ENCODE measurements at places on chromosomes 6 and 20.

- no peak for DNase-seq
These were observed 2.2 kb downstream of the BICRAL start for GRCh38 chr6:42783876-42784642.

GRCh38 chr6:49038294-49038822, 424.7 kb downstream of the MMUT start:
- DNase-seq, result no peak

DNA sequence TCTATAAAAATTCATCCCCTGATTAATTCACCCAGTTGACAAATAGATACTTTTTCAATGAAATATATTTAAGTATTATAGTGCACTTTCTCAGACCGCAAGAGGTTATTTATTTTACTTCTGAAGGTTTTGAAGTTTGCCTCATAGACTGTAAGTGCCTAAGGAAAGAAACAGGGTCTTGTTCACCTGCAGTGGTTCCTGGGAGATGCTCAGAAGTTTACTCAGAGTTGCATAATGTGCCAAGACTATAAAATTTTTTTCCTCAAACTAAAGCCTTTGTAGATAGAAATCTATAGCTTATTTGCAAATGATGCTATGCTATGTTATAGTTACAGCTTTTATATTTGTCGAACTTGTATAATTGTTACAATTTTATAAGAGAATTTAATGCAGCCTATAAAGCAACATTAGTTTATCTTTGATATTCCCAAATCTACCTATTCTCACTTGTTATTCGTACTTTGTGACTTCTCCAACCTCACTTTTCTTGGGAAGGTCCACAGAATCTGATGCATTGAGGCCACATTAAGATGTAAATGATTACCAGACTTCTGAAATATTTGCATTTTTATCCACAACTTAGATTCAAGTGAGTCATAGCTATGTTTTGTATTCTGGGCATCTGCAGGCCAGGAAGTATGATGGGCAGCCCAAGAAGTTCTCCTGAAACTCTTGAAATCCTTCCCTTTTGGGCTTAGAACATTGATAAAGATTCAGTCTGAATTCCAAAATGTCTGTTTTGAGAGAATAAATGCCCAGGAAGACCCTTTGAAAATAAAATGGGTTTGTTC, 35.7 kb downstream of the KCNQ5 start:
- DNase-seq, result no peak

- no peak for DNase-seq
These were observed 98.9 kb upstream of the ENPP5 start for GRCh38 chr6:46269447-46270229.

GRCh38 chr6:30974490-30975252, 8.8 kb upstream of the MUC21 start:
- no peak for DNase-seq

DNA sequence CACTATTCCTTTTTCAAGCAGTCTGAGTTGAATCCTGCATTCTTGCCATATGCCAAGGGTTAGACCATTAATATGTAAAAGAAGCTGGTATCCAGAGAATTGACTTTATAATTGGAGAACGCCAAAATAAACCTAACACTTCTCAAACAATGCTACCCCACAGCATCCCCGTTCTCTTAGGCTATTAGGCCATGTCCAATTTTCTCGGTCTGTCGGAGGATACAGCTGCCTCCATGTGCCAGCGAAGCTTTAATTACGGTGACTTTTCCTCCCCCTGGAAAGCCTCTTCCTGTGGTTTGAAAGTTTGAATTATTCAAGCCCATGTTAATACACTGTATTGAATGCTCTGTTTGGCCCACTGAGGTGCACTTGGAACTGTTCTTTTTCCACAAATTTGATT, 60.5 kb downstream of the HS3ST5 start:
- peak; percentile 9 for DNase-seq

DNA sequence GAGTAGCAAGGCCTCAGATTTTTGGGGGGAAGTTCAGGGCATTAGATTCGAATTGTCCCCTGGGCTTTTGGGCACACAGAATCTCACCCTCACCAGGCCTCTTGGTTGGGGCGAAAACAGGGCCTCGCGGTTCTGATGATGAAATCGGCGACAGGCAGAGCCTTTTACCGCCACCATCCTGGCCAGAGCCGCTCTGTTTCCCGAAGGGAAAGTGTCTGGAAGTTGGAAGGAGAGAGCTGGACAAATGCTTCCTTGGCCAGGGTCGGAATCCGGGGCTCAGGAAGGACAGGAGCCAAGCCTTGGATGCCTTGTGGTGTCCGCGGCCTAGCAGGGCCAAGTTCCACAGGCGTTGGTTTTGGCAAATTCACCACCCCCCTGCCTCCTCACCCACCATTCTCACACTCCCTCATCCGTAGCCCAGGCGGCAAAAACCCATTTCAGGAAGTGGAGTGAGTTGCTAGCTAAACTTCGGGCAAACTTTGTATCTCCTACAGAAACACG, 3.5 kb upstream of the TFAP2A start:
- no peak for DNase-seq

GRCh38 chr20:61847986-61848385, 217.7 kb downstream of the TAF4 start:
- DNase-seq, result no peak

GRCh38 chr6:1494671-1495070, 105.3 kb downstream of the FOXF2 start:
- DNase-seq, result peak; percentile 9

DNA sequence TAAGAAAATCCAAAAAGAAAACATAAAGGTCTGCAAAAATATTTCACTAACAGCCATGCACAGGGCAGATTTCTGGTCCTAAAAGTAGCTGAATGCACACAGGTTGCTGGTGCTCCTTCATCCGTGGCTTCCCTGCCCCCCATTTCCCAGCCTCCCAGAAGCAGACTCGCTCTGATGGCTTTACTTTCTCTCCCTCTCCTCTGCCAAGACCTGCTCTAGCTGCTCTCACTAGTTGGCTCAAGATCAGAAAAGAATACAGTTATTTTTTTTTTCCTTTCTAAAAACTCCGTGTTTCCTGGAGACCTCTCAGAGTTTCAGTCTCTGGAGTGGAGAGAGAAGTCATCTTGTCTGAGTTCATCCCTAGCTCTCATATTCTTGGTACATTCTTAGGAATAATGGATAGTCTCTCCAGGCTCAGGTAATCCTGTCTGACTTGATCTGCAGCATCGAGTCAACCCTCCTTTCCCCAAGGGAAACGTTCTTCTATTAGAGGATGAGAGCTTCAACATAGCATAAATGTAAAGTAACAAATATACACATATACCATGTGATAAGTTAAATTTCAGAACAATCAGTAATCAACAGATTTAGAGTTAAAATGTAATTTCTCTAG, 214.2 kb downstream of the TBC1D7 start:
- DNase-seq, result no peak

DNA sequence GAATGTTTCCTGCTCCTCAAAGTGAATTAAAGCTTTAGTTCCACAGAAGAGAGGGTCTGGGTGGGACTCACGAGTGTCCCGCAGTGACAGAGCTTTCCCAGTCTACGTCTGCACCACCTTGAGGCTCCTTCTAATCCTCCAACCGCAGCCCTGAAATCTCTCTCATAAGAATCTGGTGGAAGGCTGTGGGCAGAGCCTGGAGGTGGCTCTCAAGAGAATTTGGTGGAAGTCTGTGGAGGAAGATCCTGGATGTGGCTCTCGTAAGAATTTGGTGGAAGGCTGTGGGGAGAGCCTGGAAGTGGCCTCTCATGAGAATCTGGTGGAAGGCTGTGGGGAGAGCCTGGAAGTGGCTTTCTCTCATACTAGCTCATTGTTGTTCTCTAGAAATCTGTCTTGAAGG, 13.8 kb upstream of the DUSP22 start:
- DNase-seq, result no peak

DNA sequence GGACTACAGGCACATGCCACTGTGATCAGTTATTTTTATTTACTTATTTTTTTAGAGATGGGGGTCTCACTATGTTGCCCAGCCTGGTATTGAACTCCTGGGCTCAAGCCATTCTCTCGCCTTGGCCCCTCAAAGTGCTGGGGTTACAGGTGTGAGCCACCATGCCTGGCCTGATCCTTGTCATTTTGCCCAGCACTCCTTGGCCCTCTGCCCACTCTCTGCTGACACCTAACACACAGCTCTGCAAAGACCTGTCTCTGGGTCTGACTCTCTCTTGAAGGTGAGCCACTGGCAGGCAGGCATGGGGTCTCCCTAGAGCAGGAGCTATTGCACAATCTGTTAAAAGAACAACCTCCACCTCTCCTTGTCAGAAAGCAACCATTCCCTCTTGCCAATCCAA, 155.6 kb downstream of the ZFP64 start:
- DNase-seq, result no peak

- no peak for DNase-seq
These were observed 40.3 kb downstream of the GPX5 start for GRCh38 chr6:28565823-28566526.

DNA sequence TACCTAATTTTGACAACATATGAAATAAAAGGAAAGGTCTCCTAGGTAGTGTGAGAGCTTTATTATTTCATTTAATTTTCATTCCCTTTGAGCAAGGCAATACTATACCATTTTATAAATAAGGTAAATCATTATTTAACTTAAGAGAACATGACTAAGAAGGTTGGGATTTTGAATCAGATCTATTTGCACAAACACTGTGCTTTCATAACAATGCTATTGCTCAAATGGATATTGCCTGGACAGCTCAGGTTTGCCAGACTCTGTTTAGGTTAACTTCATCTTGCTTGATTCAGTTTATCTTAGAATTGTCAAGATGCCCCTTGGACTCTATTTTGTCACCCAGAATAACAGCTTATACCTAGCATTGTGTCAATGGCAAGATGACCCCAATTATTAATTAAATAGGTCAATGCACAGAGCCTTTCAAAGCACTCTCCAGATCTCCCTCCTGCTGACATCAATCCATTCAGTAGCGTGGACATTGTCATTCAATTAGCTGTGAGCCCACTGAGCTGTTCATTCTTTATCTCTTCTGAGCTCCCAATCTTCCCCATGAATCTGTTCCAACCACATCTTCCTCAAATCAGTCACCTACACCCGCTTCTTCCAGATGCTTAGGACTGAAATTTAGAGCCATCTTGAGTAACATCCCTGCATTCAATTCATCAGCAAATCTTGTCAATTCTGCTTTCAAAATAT, 42.1 kb upstream of the TMEM30A start:
- DNase-seq, result no peak

GRCh38 chr20:64219202-64219601, 36.3 kb upstream of the PCMTD2 start:
- no peak for DNase-seq

Measured in NCI-H2171 (cell line).